ENCODE measurements at places on chromosomes 11 and 22.

- no peak for DNase-seq
These were observed 77.4 kb downstream of the GGTLC2 start for GRCh38 chr22:22721681-22722354.

DNA sequence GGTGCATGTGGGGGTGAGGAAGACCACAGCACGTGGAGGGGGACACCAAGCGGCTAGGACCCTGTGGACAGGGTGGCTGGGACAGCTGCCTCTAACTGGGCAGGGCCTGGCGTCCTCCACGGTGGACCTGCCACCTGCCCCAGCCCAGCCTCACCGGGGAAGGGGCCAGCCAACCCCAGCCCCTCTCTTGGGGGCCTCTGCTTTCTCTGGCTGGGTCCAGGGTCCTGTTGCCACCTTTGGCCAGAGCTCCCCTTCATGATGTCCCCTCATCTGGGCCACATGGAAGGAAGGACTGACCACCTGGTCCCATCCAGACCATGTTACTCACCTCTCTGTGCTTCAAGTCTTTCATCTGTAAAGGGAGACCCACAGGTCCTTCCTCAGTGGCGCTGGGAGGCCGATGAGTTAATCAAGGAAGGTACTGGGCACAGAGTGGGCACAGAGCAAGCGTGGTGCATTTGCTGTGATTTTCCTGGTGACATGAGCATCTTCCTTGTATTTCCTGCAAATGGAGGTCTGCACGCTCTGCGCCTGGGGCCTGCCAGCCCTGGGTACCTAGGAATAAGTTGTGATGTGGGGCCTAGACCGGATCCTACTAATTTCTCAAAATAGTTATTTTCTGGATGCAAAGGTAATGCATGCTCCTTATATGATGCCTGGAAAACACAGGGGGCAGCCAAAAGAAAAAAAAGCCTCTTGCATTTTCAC is 538.4 kb downstream of the TBC1D22A start:
- no peak for DNase-seq

DNA sequence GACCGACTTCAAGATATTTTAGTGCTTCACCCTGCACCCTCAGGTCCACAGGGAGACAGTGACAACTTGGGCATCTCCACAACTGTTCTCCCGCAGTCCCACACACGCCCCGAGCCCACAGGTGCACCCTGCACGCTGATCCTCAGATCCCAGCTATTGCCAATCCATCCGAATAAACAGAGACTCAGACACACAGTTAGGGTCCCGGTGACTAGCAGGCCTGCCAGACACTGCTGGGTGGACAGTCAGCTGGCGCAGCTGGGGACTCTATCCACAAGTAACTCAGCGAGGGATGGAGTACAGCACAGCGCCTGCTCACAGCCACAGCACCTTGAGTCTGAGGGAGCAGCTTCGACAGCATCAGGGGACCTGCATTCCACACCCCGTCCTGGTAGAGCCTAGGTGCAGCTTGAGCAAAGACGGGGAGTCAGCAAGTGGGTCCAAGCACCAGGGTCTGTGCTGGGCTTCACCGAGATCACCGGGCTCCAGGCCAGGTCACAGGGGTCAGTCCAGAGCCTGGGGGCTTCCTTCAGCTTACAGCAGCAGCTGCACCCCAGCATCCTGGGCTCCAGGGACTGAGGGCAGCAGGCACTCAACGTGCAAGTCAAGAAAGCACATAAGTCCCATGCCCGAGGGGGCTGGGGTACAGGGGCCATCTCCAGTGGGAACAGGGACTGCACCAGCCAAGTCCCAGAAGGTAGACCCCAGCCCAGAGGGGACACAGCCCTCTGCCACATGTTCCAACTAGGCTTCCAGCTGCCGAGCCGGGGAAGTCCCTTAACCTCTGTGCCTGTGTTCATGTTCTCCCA is 7.6 kb downstream of the RPL3 start:
- no peak for DNase-seq

DNA sequence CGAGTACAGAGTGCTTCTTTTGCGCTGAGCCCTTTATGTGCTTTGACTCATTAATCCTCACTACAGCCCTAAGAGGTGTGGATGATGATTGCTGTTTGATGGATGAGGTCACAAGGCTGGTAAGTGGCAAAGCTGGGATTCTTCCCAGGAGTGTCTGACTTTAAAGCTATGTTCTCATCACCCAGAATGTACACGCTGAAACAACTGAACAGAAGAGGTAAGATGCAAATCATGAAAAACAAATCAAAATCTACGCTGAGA is 37.7 kb upstream of the CREB3L1 start:
- no peak for DNase-seq

DNA sequence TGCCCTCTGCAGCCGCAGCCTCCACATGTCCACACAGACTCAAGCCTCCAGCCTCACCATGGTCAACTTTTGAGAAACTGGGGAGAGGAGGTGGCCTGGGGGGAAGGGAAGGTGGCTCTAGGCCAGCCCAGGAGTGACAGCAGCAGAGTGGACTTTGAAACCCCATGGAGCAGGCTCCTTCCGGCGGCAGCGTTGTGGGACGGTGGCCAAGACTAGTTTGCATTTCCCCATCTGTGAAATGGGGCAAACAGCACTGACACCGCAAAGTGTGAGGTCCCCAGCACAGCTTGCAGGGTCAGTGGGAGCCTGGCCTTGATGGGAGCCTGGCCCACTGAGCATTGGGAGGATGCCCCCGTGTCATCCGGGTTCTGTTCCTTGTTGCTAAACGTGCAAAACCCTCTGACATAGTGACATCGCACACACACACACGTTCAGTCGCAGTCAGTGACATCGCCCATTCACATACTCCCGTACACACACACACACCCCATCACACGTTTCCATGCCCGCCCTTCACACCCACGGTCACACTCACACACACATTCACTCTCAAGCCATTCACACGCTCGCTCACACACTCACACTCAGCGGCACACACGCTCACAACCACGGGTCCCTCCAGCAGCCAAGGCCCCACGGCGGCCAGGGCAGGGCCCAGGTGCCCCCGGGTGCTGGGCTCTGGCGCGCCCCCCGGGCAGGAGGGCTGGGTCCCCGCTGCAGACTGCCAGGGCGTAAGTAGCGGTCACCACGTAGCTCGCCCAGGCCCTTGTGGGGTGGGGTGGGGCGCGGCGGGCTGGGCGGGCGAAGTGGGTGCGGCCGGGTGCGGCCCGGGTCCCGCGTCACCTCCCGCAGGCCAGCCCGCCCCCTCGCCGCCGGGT is 585 bp downstream of the CYB5R3 start:
- no peak for DNase-seq

DNA sequence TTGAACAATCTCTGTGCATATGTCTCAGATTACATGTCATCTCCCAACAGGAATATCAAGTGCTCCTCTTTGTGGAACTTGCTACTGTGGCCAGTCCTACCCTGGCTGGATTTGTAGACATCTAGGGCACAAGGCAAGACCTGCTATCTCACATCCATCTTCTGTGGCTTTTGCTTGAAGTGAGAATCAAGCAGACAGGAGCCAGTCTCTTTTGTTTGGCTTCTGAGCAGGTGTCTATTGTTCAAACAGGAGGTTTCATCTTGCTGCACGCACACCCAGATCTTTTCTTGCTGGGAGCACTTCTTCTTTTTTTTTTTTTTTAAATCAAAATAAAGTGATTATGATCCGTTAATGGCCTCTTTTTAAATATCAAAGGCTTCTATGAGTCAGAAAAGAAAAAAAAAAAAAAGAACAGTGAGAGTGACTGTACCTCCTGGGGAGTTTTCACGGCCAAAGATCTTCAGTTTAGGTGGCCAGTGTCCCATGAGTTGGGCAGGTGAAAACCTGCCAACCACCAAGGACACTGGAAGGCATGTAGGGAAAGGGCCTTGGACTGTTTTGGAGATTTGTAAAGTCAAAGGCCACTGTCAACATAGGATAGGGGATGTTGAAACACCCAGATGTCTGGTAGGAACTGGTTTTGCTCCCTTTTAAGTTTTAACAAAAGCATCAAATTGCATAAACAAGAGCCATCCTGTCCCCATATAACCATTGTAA is 78.1 kb downstream of the CD44 start:
- no peak for DNase-seq

- DNase-seq = no peak
These were observed 35.8 kb downstream of the UVRAG start for GRCh38 chr11:75850787-75851186.

DNA sequence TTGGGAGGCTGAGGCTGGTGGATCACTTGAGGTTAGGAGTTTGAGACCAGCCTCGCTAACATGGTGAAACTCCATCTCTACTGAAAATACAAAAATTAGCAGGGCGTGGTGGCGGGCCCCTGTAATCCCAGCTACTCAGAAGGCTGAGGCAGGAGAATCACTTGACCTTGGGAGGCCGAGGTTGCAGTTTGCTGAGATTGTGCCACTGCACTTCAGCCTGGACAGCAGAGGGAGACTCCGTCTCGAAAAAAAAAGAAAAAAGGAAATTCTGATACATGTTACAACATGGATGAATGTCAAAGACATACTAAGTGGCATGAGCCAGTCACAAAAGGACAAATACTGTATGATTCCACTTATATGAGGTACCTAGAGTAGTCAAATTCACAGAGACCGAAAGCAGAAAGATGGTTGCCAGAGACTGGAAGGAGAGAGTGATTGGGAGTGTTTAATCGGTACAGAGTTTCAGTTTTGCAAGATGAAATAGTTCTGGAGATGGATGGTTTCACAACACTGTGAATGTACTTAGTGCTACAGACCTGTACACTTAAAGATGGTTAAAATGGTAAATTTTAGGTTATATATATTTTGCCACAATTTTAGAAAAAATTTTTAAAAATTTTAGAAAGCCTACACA is 92.3 kb downstream of the BLID start:
- no peak for DNase-seq

GRCh38 chr22:31275576-31275975 is 16.7 kb downstream of the PIK3IP1 start:
- no peak for DNase-seq

- no peak for DNase-seq
These were observed at the start of gene OR51A4 for GRCh38 chr11:4947505-4947904. TSS of gene OR51A4 (minus strand) at chr11:4947605. CDS start at chr11:4947100, 505 bp downstream.

- DNase-seq = no peak
These were observed 16.8 kb upstream of the MSANTD2 start for GRCh38 chr11:124817036-124817435.

DNA sequence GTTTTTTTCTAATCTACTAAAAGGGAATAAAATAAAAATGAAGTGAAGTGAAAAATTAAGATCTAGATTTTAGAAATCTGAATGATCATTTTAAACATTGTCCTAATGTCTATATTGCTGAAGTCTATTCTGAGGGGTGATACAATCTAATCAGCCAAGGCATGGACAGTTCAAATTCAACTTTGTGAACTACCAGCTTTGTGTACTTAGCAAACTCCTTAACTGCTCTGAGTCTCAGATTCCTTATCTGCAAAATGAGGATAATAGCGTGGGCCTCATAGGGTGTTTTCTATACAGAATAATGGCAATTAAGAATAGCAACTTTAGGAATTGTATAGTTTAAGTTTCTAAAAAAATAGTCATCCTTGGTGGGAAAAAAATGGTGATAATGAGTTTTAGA is 31.4 kb downstream of the FAR1 start:
- no peak for DNase-seq

GRCh38 chr11:43833657-43834073 is 47.0 kb upstream of the ALKBH3 start:
- DNase-seq = no peak

GRCh38 chr11:112156956-112157766 is 6.7 kb downstream of the IL18 start:
- DNase-seq = no peak

DNA sequence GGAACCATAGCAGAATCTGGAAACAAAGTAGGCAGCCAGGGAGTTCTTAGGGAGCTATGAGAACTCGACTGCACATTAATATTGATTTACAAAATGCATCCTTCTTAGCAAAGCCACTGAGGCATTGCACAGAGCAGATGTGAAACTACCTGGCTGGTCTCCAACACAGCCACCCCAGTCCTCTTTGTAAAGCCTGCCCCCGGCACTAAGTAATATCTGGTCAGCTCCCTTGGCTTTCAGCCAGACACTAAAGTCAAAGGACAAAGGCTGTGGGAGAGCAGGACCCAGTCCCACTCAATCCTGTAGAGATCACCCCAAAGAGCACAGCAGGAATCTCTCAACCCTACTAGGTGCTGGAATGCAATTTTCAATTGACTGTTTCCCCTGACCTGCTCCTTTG is 12.8 kb downstream of the XRRA1 start:
- no peak for DNase-seq

DNA sequence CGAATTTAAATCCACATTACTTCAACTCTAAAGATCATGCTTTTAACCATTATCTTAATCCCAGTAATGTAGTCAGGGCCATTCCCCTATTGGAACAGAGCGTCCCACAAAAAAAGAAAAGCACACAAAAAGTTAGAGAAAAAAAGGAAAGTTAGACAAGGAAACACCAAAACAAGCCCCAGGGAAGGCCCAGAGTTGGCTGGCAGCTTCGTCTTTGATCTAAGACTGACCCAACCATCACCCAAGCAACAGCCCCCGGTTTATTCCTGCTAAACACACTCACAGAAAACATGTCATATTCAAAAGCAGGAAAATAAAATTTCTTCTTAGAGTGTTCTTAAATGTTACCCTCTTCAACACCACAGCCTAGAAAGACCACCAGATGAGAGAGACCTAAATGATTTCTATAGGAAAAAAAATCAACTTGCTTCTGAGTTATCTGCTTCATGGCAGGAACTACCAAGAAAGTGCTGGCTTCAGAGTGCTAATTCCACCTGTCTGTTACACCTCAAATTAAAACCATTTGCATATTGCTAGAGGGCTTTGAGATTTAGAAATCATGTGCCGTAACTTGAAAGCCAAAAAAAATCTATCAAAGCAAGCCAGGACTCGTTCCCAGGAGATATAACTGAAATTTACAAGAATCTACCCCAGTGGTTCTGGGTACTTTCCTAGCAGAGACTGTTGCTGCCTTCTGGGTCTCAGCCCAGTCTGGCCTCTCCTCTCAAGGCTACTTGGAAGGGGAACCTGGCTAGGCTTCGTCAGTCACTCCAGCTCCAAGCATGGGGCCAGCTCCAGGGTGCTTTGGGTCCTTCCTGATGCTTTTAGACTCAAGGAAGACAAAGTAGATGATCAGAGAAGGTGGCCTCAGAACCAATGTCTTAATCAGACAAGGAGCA is 31.2 kb downstream of the POU2AF3 start:
- no peak for DNase-seq

DNA sequence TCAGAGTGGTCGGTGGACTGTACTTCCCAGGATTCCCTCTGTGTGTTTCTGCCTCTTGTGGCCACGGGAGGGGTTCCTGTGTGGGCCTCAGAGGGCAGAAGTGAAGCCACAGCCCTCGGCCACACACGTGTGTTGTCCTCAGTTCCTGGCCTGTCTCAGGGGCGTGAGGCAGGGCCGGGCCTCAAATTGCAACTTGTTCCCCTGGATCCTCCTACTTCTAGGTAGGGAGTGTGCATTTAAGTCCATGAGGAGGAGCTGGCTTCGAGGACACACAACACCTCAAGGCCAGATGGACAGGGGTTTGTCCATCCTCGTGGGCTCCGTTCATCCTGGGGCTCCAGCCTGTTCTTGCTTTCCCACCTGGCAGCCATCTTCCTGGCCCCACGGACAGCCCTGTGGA is 573.0 kb downstream of the TBC1D22A start:
- no peak for DNase-seq

- no peak for DNase-seq
These were observed at the start of gene MTFP1 for GRCh38 chr22:30425616-30426387. TSS of gene MTFP1 (plus strand) at chr22:30425768. CDS start at chr22:30425880, 112 bp downstream.

GRCh38 chr11:75820645-75821044 is 5.6 kb downstream of the UVRAG start:
- DNase-seq = no peak

- no peak for DNase-seq
These were observed 10.4 kb downstream of the PACSIN2 start for GRCh38 chr22:43004362-43005035.
